Cerebellum (tissue), 4 donors: ENCODE measurements at places on chromosomes 5 and 9. TPM values are rescaled to one million over a fixed set of nuclear protein-coding genes. Genes with fewer than 3 reads are reported as not detected.

DNA sequence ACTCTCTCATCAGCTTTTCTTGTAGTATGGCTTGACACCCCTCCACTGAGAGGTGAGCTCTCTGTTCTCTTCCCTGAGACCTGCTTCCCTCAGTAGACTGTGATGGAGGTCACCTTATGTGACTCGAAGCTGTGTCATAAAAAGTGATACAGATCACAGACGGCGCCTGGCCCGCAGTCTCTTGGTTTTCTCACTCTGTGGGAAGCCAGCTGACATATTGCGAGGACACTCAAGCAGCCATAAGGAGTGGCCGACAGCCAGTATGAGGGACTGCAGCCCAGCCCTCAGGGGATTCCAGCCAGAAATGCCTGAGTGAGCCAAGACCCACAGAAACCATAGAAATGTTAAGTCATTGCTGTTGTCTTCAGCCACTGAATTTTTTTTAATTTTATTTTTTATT, 38.0 kb downstream of the GADD45G start:
- peak; percentile 76 for DNase-seq

DNA sequence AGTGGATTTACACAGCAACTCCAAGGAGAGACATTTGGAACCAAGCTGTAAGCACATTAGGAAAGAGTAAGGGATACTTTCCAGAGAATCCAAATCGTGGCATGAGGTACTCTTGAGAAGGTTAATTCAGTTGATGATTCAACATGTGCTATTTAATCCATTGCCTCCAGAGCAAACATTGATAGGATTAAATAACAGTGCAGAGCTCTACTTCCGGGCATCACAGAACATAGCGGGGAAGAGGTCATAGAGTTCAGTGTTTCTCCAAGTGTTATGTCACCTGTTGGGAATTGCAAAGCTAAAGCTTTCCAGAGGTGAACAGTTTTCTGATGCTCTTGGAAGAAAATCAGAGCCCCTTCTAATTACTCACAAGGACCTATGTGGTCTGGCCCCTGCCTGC, 127.5 kb downstream of the PPP2R2B start:
- no peak for DNase-seq

- no peak for DNase-seq
Measured at GRCh38 chr9:117458066-117458465, 43.2 kb upstream of the ASTN2 start.

DNA sequence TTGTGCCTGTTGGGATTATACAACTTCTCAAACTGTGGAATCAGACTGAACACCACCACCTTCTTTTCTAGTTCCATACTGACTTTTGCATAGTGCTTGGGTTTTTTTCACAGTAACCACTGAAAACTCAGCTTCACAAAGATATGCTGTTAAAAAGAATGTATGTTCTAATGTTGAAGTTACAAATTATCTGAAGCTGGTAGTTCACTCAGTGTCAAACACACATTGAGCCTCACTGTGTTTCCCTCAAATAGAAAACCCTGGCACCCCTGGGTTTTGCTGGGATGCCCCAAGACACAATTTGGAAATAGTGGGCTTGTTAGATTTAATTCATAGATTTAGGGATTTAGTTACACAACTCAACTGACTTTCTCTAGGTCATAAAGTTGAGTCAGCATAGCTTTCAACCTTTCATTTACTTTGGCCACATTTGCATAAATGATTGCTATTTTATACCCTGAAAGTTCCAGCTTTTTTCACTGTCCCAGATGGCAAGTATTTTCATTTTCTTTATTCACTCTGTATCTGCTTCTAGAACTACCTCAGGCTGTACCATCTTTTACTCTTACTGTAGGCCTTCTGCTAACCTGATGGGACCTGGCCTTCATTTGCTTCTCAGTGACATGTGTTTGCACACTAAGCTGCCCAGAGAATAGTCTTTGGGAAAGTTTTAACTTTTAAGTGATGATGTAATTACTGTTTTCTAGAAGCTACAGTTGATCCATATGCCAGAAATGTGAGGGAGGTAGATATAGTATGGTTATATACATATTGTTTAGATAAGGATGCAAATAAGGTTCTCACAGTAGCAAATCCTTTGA, 115.1 kb downstream of the CDC42SE2 start:
- no peak for DNase-seq

- DNase-seq = no peak
Measured at GRCh38 chr9:38289236-38289865, 103.2 kb upstream of the ALDH1B1 start.

DNA sequence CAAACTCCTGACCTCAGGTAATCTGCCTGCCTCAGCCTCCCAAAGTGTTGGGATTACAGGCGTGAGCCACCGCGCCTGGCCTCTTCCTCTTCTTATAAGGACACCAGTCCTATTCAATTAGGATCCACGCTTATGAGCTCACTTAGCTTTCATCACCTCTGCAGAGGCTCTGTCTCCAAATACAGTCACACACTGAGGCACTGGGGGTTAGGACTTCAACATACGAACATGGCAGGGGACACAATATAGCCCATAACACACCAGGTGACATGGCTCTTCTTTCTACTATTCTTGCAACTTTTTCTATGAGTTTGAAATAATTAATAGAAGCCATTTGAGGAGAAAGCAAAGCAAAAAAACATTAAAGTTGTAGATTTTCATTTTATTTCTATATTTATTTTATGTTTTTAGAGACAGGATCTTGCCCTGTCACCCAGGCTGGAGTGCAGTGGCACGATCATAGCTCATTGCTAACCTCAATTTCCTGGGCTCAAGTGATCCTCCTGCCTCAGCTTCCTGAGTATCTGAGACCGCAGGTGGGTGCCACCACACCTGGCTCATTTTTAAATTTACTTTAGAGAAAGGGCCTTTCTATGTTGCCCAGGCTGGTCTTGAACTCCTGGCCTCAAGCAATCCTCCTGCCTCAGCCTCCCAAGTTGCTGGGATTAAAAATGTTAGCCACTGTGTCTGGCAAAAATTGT, 6.0 kb upstream of the PRRT1B start:
- DNase-seq = no peak

Gene PRLR
- total RNA-seq = 5.2 TPM

Gene ECM2
- 10.1 TPM for total RNA-seq

Gene NXNL2
- 0.36 TPM for total RNA-seq

GRCh38 chr5:39846144-39846543, 421.4 kb upstream of the DAB2 start:
- DNase-seq = no peak

DNA sequence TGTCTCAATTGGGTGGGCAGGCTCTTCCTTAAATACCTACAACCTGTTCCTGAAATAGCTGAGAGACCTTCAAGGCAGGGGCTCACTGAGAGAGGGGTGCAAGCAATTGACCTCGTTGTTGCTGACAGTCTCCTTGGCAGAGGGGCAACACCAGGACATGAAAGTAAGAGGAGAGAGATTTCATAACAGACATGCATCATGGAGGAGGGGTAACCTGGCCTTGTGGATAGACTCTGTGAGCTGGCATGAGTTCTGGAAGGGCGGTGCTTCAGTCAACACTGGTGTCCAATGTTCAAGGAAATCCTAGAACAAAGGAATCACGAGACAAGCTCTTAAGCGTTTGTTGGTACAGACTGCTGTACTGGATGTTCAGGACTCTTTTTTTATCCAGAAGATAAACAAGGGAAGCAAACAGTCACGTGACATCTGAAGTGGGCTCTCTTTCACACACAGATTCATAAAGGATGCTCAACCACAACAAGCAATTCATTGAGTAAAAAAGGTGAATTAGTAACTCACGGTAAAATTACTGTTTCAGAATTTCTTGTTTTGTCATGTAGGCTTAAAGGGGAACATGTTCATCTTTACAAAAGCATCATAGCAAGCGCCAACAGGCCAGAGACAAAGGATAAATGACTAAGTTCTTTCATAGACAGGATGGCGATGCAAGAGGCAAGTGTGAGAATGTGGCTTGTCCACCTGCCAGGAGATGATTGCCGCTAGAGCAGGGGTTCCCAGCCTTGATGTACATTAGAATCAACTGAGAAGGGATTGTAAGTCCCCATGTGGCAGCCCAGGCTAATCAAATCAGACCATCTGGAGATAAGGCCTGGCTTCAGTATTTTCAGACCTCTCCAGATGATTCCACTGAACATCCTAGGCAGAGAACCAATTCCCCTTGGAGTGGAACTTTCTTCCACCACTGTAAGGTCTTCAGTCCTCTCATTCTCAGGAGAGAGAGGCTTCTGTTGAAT, 20.7 kb downstream of the ANKRA2 start:
- DNase-seq = no peak

GRCh38 chr5:179913461-179913860, 5.8 kb upstream of the TBC1D9B start:
- no peak for DNase-seq

DNA sequence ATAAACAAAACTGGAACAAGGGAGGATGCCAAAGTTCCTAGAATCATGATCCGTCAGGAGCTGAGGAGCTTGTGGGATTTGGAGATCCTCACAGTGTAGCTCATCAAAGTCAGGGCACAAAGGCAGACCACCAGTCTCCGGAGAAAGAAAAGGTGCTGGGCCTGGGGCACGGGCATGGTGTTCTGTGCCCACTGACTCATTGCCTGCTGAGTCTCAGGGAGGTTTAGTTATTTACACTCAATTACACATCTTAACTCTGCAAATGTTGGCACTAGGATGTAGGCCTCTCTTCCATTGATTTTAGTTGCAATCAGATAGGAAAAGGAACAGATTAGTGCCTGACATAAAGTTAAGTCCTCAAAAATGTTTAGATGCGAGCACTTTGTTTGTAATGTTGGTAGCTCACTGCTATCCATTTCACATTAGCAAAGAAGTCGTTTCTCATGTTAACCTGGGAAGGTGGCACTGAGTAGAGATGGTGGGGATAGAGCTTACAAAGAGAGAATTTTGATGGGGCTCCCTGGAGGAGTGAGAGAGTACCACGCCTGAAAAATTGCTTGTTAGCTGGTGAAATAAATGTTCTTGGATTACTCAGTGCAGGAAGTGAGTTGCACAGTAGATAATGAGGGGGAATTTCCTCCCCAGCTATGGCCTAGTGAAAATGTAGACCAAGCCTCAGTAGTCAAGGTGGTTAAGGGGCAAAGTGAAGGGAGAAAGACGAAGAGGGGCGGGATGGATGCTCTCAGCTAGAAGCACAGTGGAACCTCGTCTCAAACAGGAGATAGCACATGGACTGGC, 109.5 kb upstream of the CD180 start:
- DNase-seq = no peak

DNA sequence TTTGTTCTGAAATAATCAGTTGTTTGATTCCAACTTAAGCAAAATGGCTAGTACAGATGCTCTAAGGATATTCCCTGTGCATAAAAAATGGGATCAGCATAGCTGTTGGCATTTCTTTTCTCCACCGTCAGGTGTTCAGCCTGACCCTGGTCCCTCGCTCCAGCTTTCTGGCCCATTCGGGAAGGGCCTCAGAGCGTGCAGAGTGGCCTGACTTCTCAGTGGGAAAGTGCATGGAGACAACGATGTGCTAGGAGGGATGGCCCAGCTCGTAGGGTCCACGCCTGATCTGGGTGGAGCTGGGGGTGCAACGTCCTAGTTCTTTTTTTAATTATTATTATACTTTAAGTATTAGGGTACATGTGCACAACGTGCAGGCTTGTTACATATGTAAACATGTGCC, 319.1 kb upstream of the IRX4 start:
- no peak for DNase-seq

GRCh38 chr5:140220698-140221064, 45.7 kb downstream of the CYSTM1 start:
- DNase-seq = no peak
